ENCODE measurements at places on chromosomes 1 and 21. TPM values are rescaled to one million over a fixed set of nuclear protein-coding genes. Genes with fewer than 3 reads are reported as not detected.

Gene LCK
- total RNA-seq = under 0.01 TPM

Gene CYYR1
- total RNA-seq = 6.3 TPM

Gene BMP8A
- 0.44 TPM for total RNA-seq

Gene PADI1
- total RNA-seq = not detected

Gene AIRE
- not detected for total RNA-seq

Gene GOLT1A
- under 0.01 TPM for total RNA-seq

Gene CLCA1
- total RNA-seq = not detected

Gene TMCO1
- 35.7 TPM for total RNA-seq

Gene SPRTN
- 10.0 TPM for total RNA-seq

Gene S100A7A
- not detected for total RNA-seq

Gene C8B
- not detected for total RNA-seq

Gene NBPF4
- total RNA-seq = not detected
